ENCODE measurements at places on chromosomes 16 and 17.

GRCh38 chr17:50203604-50204345 is 2.3 kb upstream of the COL1A1 start:
- no peak for DNase-seq

- DNase-seq, result no peak
Observed at GRCh38 chr17:30997842-30998241, 27.0 kb downstream of the RNF135 start.

GRCh38 chr16:81790277-81790676 is 11.2 kb downstream of the PLCG2 start:
- DNase-seq, result no peak

DNA sequence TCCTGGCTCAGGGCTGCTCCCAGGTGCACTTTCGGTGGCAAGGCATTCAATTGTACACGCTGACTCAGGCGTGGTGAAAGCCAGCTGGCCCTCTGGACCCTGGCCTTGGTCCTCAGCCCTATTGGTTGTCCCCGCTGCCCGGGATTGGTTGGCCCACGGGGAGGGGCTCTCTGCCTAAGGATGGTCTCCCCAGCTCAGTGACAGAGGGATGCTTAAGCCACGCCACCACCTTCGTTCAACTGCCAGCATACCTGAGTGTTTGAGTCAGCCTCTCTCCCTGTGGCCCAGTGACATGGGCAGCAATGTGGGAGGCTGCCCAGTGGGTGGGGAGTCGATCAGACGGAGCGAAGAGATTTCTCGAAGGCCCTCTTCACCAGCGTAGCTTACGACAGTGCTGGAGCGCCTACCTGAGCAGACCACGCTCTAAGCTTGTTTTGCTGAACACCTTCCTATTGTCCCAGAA is 30.3 kb downstream of the IRF8 start:
- no peak for DNase-seq

GRCh38 chr16:64853551-64853950 is 268.3 kb downstream of the CDH11 start:
- DNase-seq, result no peak

DNA sequence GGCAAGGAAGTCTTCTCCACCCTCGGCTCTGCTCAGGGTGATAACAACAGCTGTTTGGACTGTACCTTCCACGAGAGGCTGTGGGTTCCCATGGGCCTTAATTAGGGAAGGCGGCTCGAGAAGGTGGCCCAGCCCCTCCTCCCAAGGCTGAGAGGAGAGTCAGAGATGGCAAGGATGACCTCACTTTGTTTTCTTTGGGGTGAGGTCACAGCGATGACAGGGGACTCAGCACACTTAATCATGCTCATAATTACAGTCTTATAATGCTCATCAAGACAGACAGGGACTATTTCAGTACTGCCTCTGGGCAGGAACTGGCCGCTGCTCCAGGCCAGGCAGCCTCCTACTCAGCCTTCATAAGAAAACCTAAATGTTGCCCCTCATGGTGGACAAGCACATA is 19.7 kb downstream of the WFDC1 start:
- no peak for DNase-seq

DNA sequence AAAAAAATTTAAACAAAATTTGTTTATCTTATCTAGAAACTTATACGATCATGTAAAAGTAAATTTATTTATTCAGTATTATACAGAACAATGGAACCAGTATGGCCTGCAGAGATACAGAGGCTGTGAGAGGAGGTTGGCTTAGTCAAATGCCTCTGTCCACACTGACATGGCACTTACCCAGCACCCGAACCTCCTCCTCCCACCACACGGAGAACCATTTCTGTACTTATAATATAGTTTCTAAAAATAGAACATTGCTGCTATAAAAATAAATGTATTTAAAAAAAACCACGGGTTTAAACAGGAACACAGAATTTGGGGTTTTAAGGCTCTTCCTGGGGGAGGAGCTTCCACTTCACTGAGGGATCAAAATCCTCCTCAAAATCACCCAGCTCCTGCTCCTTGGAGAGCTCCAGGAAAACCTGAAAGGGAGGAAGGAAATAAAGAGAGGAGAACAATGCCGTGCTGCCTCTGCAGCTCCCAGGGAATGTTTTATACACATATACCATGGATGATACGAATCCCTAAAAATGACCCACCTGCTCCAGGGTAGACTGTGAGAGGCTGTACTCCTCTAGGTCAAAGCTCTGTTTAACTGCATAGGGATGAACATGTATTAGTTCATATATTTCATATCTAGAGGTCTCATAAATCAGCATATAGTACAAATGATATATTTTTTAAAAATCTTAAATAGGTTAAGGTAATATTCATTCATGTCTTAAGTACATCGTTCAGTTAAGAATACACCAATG is 87.3 kb downstream of the ABCA8 start:
- DNase-seq, result no peak

GRCh38 chr16:84105301-84105815 is 11.4 kb downstream of the MBTPS1 start:
- DNase-seq, result no peak

DNA sequence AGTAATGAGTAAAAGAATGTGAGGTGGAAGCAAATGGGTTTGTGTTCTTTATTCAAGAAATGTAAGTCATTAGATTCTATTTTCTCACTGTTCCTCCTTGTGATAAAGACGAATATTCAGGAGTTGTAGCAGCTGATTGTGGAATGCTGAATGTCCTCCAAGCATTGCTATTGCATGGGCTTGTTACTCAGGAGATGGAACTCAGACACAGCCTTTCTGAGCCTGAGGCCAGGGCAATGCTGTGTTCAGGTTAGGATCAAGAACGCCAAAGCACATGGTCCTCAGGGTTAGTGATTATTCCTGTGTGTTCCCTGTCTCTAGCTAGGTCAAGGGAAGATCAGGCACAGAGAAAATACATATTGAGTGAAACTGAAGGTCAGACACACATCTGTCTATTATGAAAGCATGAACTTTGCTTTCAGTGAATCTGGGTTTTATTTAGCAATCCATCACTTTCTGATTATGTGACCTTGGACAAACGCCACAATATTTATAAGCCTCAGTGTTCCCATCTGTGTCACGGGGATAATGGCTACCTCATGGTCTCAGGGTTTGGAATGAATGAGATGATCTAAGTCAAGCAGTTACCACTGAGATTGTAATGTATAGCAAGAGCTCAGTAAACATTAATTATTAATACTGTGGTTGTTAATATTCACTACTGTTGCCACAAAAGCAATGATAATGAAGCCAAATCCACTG is 426.8 kb upstream of the DYNLRB2 start:
- no peak for DNase-seq

DNA sequence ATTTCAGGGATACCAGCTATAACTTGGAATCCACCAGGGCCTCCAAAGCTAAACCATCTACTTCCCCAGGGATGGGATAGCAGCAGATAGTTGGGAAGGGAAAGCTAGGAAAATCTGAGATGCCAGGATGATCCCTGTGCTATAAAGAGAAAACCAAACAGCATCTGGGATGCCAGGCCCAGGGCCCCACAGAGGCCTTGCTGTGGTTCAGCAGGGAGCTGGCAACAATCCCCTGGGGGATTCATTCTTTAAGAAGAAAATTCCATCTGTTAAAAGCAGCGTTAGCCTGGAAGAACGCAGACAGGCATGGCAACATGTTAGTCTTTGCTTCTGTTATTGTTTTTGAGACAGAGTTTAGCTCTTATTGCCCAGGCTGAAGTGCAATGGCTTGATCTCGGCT is 16.6 kb downstream of the MYO18A start:
- DNase-seq, result no peak

GRCh38 chr17:58304750-58305486 is 23.7 kb downstream of the TSPOAP1 start:
- DNase-seq, result no peak

DNA sequence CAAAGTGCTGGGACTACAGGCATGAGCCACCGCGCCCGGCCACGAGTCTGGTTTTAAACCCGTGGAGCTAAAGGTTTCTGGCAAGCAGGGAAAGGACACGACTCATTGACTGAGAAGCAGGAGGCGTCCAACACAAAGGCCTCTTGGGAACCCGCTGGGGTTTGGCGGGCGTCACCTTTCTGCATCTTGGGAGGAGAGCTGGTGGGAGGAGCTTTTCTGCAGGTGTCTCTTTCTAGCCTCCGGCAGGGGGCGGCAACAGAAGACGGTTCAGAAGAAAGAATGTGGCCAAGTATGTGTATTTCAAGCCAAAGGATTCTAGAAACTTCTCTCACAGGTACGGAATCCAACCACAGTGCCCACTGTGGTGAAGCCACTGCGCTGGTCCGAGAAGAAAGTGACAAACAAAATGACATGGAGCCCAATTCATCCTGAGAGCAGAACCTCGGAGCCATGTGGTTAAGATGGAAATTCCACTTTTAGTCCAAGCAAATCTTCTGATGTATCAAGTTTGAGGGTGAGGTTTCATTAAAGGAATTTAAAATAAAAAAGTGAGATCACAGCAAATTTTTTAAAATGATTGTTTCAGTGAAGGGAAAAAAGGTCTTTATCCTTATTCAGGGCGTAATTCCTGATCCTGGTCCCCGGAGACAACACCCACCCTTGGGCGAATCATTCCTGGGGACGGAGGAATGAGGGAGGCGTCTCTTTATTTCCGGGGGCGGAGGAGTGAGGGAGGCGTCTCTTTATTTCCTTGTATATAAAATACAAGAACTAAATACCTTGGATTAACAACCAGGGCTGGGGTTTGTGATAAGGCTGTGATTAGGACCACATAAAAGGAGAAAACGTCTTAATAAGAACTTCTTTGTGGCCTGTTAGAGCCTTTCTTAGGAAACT is 97.6 kb downstream of the MRM3 start:
- peak; percentile 76 for DNase-seq

- peak; percentile 79 for DNase-seq
Observed at GRCh38 chr16:30381291-30382041, 895 bp downstream of the SEPTIN1 start.

- no peak for DNase-seq
Observed at GRCh38 chr17:49383060-49383459, 21.0 kb upstream of the ZNF652 start.

- no peak for DNase-seq
Observed at GRCh38 chr17:35788477-35789368, 6.7 kb downstream of the MMP28 start.

- no peak for DNase-seq
Observed at GRCh38 chr17:41814195-41814594, 1.4 kb downstream of the FKBP10 start.

DNA sequence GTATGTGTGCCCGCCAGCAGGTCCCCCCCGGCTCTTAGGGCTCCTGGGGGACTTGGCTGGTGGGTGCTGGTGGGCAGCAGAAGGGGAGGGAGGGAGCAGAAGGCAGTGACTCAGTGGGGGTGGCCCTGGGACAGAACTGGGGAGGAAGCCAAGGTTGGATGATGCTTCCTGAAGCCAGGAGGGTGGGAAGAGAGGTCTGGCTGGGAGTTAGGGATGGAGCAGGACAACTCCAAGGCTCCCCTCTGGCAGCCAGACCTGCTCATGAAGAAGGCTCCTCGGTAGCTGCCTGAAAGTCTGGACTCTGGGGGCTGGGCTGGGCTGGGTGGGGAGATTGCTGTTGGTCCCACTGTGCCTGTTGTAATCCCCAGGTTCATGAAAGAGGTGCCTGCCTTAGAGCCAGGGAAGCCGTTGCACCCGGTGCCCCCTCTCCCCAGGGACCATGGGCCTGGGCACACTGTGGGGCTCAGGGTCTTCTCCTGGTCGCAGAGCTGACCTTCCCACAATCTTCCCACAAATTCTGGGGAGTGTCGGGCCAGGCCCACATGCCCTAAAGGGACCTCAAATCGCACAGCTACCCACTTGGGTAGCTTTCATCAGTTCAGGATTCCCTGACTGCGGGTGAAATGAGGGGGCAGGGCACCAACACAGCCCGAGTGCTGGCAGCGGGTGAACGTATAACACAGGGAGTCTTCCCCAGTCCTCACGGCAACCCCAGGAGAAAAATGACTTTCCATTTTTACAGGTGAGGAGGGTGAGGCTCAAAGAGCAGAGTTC is 1.1 kb upstream of the PLEKHG4 start:
- no peak for DNase-seq

GRCh38 chr17:73347351-73347750 is 35.5 kb upstream of the CDC42EP4 start:
- DNase-seq, result no peak

GRCh38 chr17:37884516-37884915 is 39.7 kb upstream of the TBC1D3K start:
- no peak for DNase-seq

DNA sequence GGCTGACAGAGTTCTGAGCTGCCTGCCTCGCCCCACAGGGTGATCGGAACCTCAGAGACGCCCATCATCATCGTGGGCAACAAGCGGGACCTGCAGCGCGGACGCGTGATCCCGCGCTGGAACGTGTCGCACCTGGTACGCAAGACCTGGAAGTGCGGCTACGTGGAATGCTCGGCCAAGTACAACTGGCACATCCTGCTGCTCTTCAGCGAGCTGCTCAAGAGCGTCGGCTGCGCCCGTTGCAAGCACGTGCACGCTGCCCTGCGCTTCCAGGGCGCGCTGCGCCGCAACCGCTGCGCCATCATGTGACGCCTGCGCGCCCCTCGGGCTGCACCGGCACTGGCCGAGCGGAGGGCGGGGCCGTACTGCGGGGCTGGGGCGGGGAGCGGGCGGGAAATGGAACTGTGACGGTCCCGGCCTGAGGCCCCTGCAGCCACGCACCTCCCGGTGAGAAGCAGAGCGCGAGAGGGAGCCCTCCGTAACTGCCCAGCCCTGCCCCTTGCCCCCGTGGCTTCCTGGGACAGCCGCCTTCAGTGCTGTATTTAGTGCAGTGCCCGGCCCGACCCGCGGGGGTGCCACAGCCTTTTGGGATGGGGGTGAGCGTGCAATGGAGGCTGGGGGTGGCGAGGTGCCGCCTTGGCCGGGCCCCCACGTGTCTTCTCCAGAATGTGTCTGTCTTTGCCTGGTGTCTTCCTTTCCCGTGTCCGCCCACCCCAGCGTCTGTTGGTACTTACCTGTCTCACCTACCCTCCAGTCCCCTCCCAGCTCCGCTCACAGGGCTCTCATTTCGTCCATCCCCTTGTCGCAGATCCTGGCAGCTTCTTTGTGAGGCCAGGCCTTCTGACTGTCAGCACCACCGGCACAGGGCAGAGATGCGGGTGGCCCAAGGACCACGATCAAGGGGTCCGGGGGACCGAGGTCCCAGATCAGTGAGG is 9.8 kb downstream of the RASL10B start:
- peak; percentile 73 for DNase-seq

DNA sequence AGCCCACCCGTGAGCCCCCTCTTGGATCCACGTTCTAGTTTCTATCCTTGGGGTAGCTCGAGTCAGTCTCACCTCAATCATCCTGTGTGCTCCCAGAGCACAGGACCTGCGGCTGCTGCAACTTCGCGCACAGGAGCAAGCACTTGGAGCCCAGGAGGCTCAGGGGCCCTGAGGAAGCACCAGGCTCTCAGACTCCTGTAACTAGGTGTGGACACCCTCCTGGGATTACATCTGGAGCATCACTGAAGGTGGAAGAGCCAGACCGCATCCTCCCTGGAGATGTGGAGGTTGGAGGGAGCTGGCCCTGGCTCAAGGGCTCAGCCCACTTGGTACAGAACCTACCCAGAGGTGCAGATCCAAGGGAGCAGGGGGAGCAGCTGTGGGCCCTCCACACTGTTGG is 2.7 kb downstream of the HBQ1 start:
- DNase-seq, result no peak

Data from K562 (cell line).